RWPE1 (cell line): ENCODE measurements at places on chromosomes 7 and 10.
A peak's percentile ranks its signal among the peaks of the same experiment; 100 is the strongest.

DNA sequence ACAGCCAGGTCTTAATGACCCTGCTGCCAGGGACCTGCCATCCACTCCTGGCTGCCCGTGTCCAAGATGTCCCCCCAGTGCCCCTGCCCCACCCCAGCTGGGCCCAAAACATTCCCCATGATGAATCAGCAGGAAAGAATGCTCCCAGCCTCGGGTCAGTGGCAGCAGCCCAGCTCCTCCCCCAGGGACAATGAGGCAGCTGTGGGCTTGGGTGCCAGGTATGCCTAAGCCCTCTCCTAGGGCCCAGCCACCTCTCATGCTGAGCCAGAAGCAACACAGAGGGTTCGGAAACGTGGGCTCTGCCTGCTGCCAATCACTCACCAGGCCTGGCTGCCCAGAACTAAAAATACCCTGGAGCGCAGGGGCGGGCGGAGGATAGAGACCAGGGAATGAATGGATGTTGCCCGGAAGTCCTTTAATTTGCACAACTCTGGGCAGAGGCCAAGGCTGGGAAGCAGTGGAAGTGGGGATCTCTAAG is 1.5 kb upstream of the LOXL4 start:
- peak; percentile 94 for DNase-seq

GRCh38 chr7:8500286-8500685 is 66.9 kb downstream of the NXPH1 start:
- DNase-seq = no peak

GRCh38 chr7:5502721-5503243 is 79.1 kb upstream of the TNRC18 start:
- DNase-seq = no peak

GRCh38 chr10:28538595-28538994 is 5.7 kb downstream of the WAC start:
- no peak for DNase-seq

- DNase-seq = no peak
These were observed 22.4 kb downstream of the REEP3 start for GRCh38 chr10:63543576-63543962.

GRCh38 chr10:132712291-132712690 is 73.7 kb downstream of the NKX6-2 start:
- DNase-seq = no peak

GRCh38 chr7:76272851-76273497 is 29.5 kb upstream of the HSPB1 start:
- no peak for DNase-seq

DNA sequence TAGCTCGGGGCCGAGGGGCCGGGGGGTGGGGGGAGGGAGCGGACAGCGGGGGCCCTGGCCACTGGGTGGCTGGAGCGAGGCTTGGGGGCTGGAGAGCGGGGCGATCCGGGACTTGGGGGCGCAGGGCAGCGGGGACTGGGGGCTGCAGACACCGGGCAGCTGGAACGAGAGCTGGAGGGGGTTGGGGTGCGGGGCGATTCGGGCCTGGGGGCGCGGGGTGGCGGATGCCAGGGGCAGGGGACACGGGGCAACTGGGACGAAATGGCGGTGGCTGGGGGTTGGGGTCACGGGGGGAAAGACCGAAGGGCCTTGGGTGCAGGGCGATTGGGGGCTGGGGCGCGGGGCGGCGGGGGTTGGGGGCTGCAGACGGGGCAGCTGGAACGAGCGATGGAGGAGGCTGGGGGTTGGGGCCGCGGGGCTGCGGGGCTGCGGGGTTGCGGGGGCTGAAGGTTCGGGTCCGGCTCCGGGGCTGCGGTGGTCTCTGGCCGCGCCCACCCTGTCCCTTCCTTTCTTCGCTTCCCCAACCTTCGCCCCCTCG is 590 bp downstream of the COL26A1 start:
- no peak for DNase-seq

DNA sequence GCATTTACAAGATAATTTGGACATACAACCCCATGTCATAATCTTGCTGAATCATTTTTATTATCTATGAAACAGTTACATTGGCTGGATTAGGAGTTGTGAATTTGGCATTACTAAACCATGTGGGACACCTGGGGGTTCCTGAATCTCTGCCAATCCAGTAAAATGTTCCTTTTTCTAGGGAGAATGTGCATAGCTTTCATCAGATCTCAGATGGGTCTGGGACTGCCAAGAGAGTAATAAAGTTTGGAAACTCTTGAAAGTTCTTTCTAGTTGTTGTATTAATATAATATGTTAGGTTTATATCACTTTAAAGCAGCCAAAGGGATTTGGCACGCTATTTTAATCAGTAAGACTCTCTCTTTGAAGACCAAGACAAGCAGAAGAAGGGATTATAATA is 62.7 kb downstream of the SEMA3E start:
- no peak for DNase-seq

GRCh38 chr10:88234297-88234696 is 348.8 kb downstream of the RNLS start:
- no peak for DNase-seq

GRCh38 chr10:6109444-6109775 is 20.6 kb downstream of the RBM17 start:
- DNase-seq = no peak

- peak; percentile 41 for DNase-seq
These were observed 461.9 kb upstream of the KLF6 start for GRCh38 chr10:4246881-4247358.

GRCh38 chr7:98341106-98341505 is 59.6 kb downstream of the BRI3 start:
- no peak for DNase-seq

DNA sequence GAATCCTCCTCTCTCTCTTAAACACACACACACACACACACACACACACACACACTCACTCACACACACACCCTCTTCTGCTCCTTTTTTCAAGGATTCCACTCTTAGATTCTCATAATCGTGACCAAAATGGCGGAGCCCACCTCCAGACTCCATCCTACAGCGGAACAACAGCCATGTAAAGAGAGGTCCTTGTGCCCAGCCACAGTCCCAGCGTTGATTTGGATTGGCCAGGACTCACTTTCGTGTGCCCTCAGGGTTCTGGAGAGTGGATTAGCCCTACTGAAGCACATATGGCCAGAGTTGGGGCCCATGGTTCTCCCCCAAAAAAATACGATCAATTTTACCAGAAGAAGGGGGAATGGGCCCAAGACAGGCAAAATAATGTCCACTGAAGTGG is 90.2 kb upstream of the SMNDC1 start:
- no peak for DNase-seq

- no peak for DNase-seq
These were observed 543.6 kb downstream of the SDK1 start for GRCh38 chr7:3844540-3845151.

DNA sequence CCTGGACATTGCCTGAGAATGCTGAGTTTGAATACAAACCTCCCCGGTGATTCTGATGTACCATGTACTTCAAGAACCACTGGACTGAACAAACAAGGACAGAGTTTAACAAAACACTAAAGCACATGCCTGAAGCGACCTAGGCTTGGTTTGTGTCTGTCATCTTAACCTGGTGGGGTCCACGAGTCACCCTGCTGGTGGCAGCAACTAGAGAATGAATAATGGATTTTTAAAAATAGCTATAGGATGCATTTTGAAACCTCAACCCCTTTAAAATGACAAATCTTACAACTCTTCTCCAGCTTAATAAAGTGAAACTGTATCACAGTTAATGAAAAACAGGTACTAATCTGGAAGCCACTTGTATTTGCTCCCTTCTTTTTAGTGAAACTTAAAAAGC is 25.2 kb downstream of the CDHR3 start:
- DNase-seq = no peak

DNA sequence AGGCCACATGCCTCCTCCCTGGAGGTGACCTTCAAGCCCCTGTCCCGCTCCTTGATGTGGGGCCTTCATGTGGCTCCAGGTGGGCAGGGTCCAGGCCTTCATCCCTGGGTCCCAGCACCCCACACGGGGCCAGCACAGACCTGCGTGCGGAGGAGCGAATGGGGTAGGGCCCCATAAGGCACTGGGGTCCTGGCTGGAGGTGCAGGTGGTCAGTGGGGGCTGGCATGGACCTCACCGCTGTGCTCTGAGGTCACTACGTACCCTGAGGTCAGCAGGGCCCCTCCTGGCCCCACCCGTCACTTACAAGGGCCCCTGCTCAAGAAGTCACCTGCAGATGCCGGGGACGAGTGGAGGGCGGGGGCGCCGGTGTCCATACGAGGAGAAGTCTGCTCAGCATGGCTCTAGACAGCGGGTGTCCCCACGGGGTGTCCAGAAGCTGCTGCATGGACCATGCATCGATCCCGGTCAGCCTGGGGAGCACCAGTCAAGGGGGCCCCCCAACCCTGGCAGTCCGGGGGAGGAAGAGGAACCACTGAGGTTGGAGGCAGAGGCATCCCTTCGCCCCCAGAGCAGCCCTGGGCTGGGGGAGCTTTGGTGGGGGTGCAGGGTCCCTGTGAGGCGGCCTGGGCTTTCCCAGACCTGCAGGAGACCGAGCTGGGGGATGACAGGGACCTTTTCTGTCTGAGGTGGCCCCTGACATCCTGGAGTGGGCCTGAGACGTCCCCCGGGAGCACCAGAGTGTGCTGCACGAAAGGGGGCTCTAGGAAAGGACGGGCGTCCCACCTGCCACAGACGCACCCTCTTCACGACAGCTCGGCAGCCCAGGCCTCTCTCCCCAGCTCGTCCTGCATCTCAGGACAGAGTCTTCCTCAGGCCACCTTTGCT is 34.6 kb downstream of the UNCX start:
- DNase-seq = no peak
